NK-92 treated with Interleukin-12 subunit alpha and Interleukin-12 subunit beta, amount 100 ng/mL, for 24 hours (cell line): ENCODE measurements at places on chromosomes 7 and 10.

GRCh38 chr10:60323162-60323561 lies 66.5 kb downstream of the ANK3 start:
- no peak for DNase-seq

DNA sequence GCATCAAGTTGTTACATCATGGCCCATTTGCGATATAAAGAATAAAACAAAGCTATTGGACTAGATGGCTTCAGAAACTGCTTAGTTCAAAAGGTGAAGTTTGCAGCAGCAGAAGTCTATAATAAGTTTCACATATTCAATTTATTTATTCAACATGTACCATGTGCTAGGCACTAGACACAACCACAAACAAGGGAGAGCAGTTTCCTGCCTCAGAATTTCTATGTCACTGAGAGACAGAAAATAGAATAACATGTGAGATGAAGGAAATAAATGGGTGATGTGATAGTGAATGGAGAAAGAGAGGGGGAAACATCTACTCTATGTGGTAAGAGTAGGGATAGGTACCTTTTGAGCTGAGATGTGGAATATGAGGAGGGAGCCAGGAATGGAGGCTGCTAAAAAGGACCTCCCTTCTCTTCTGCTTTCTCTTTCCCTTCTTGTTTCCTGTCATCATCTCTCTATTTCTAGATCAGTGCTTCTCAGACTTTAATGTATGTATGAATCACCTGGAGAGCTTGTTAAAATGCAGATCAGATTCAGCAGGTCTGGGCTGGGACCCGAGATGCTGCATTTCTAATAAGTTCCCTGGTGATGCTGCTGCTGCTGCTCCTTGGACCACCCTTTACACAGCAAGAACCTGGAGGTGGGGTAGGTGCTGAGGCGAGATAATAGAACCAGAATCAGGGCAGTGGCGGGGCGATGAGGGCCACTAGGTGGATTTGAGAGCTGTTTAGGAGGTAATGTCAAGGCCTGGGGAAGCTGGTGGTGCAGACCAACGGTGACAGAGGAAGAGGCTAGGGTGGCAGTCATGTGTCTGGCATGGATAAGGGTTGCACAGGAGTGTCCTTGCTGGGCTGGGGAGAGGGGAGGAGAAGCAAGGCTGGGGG lies 13.7 kb upstream of the INMT start:
- no peak for DNase-seq

DNA sequence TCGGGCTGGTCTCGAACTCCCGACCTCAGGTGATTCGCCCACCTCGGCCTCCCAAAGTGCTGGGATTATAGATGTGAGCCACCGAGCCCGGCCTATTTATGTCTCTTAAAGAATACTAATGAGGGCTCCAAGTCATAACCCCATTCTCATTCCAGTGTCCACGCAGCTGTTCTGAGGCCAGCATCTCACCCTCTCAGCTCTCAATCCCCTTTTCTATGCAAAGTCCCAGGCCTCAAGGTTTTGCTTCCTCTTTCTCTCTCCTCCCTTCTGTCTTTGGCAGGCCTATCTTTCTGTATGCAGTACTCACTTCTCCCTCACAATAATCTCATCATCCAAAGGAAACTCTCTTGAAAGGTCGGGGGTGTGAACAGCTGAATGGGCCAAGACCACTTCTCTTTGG lies 28.0 kb upstream of the VSIR start:
- DNase-seq: no peak

- DNase-seq: no peak
Measured at GRCh38 chr10:17019696-17020095, 109.9 kb downstream of the CUBN start.

DNA sequence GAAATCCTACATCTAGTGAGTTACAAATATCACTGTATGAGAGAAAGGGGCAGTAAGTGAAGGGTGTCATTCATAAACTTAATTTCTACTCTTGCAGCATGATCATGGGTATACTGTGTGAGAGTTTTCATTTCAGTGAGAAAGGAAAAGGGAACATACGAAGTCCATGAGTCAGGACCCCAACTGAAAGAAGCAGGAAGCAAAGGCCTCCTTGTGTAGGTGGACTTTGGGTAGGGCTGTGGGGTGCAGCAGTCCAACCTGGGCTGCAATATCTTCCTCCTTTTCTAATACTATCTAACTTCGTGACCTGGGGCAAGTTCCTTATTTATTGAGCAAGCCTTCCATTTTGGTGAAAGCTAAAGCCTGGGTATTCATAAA lies 248.2 kb upstream of the TCF7L2 start:
- DNase-seq: no peak

- no peak for DNase-seq
Measured at GRCh38 chr10:30510184-30510931, 76.4 kb downstream of the MAP3K8 start.

DNA sequence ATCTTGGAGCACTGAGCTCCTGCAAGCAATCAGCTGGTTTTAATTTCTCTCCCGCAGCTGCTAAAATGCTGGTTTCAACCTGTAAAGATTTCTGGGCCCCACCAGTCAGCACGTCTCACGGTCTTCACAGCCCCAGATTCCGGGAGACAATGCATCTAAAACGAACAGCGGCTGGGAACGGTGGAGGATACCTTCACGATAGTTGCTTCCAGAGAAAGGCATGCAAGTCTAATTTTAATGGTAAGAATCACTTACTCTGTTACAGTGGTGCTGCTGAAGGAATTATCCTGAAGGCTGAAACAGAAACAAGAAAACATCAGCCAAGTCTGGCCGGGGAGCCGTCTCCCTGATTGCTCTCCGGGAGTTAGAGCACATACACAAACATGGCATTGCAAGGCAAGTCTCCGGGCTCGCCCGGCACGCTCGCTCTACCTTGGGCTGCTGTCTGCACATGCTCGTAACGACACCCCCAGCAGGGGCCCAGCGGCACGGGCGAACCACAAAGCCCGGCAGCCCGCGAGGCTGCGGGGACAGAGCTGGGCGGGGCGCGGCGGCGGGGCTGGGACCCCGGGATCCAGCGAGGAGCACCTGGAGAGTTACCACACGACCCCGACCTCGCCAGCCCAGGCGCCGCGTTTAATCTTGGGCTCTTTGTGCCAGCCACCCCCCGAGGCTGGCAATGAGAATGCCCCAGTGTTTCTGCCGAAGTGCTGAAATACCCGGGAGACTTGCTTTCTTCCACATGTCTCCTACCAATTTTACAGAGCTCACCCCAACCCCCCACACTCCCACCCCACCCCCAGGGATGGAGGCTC lies at the start of gene FAM13C:
TSS of gene FAM13C (minus strand) at position 406 of the 815 bp plus-strand sequence. CDS start at position 317, 89 bp downstream.
- DNase-seq: no peak

GRCh38 chr7:129535896-129536295 lies 33.6 kb downstream of the SMKR1 start:
- peak; percentile 56 for DNase-seq

GRCh38 chr10:130817046-130817624 lies 494.4 kb downstream of the TCERG1L start:
- DNase-seq: no peak

- DNase-seq: peak; percentile 75
Measured at GRCh38 chr10:119165171-119166117, at the start of gene SFXN4. Gene SFXN4, minus strand, starts transcription at chr10:119165714. Its CDS starts 67 bp downstream, at chr10:119165647.

GRCh38 chr10:64873088-64873487 lies 1351.9 kb downstream of the REEP3 start:
- DNase-seq: no peak

DNA sequence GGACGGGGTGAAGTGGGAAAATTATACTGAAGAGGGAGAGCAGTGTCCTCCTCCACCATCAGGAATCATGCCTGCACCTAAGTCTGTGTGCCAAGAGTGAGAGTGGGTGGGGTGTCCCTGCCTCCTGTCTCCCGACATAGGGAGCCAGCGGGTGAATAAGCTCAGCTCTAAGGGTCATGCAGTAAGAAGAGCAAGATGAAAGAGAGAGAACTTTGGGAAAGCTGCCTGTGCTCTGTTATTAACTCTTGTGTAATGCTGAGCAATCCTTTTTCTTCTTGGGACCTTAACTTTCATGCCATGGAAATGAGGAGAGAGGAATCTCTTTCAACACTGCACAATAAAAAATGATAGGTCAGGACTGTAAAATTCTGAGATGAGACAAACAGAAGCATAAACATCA lies 7.9 kb upstream of the TCAF1 start:
- no peak for DNase-seq

- no peak for DNase-seq
Measured at GRCh38 chr10:46556515-46557318, at the start of gene GPRIN2. Gene GPRIN2, minus strand, starts transcription at chr10:46556658. Its CDS starts 5,922 bp downstream, at chr10:46550736.

GRCh38 chr10:102237711-102238252 lies 3.5 kb downstream of the PITX3 start:
- DNase-seq: no peak

DNA sequence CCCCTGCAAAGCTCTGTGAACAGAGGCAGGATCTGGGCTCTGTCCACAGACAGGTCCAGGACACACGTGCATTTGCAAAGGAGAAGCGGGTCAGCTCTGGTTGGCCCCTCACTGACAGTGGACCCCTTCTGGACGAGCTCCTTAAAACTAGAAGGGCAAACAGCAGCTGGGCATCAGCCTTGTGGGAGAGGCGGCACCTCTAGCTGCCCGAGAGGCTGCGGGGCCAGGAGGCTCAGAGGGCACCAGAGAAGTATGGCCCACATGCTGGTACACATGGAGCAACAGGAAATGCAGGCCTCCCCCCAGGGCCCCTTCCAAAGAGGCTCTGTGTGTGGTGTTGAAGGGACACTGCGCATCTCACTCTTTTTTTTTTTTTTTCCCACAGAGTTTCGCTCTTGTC lies 233.0 kb upstream of the TCERG1L start:
- DNase-seq: no peak

GRCh38 chr10:97123765-97124164 lies 62.0 kb downstream of the SLIT1 start:
- DNase-seq: no peak

DNA sequence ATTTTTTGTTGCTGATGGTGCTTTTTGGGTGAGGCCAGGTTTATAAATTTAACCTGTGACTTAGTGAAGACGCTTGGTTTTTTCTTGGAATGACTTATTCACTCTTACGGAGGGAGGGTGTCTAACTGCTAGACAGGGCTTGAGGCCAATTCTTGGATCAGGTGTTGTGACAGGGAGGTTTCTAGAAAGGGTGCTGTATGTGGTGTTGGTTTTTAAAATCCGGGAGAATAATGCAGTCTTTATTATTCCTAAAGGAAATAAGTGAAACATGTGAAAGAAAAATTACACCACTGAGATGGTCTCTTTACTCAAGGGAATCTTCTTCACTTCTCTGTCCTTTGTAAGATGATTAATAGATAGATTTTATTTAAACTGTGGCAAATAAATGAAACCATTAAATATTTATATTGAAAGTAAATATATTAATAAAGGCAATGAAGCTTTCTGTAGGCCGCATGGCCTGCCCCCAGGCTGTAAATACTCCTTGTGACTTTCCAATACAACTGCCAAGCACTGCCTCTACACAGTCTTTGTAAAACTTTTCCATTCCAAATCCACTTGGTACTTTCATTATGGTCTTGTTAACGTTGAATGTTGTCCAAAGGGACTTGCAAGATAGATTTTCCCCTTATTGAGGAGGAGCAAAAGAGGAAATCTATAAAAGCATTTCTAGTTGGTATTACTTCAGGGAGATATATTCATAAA lies 323.1 kb downstream of the SUGCT start:
- DNase-seq: no peak

DNA sequence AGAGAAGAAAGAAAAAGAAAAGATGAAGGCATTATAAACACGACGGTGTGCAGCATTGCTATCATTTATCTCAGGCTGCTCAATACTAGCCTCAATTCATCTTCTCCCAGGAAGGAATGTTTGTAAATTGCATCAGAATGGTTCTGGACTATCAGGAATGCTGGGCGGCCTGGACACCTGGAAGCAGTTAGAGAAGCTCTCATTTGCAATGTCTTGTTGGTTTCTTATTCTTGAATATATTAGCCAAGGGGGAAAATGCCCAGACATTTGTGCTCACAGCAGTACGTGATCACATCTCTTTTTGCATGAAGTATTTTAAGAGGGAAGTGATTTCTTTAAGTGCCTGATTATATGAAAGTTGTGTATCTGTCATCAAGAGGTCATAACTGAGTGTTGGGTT lies 85.6 kb upstream of the IMMP2L start:
- no peak for DNase-seq

DNA sequence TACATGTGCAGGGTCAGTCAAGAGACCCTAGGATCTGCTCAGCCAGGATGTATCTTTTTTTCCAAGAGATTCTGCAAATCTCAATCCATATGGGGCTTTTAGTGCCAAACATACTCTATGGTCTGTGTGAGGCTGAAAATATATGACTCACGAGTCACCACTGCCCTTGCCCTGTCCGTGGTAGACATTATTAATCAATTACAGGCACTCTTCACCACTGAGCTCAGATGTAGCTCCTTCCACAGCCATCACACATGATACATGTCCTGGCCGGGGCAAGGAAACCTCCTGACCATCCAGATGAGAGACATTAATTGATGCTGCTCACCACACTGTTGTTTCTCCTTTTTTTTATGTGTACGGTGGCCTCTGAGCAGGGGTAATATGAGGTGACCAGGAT lies 90.2 kb upstream of the RET start:
- no peak for DNase-seq

GRCh38 chr7:22202141-22202540 lies 154.8 kb downstream of the RAPGEF5 start:
- DNase-seq: no peak

DNA sequence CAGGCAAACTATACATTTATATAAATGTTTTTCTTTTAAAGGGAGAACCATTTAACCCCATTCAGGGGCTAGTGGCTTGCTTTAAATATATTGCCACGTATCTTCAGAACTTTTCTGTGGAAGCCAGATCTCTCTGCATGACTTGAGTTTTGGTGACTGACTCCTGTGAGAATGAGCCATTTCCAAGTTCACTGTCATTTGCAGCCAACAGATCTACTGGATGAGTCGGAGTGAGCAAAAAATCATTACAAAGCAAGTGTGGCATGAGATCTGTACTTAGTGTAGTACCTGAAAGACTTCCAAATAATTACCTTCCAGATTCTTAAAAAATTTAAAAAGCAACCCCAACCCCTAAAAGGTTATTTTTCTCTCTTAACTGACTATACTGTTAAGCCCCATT lies 45.6 kb downstream of the PDSS1 start:
- DNase-seq: no peak

GRCh38 chr10:125231813-125232475 lies 71.6 kb upstream of the CTBP2 start:
- DNase-seq: no peak

DNA sequence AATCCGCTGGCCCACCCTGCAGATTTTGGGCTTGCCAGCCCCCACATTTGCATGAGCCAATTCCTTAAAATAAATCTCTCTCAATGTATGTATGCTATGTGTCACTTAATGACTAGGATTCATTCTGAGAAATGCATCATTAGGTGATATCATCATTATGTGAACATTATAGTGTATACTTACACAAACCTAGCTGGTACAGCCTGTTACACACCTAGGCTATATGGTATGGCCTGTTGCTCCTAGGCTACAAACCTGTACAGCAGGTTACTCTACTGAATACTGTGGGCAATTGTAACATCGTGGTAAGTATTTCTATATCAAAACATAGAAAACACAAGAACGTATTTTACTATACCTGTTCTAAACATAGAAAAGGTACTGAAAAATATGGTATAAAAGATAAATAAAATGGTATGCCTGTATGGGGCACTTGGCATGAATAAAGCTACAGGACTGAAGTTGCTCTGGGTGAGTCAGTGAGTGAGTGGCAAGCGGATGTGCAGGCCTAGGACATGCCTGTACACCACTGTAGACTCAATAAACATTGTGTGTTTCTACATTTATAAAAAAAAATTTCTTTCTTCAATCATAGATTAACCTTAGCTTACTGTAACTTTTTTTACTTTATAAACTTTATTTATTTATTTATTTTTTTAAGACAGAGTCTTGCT lies 135.9 kb downstream of the ABCA13 start:
- DNase-seq: no peak
